H4 (cell line): ENCODE measurements at places on chromosomes 12 and 14. TPM values are rescaled to one million over a fixed set of nuclear protein-coding genes. Genes with fewer than 3 reads are reported as not detected.

Gene CIT
- 7.7 and 16.9 TPM in 2 replicates for total RNA-seq

Gene RHOJ
- 1.3 and 2.3 TPM in 2 replicates for total RNA-seq

Gene SPTB
- 0.02 and 0.04 TPM in 2 replicates for total RNA-seq

Gene ZFHX2
- 0.02 and 0.10 TPM in 2 replicates for total RNA-seq

Gene CRIP1
- total RNA-seq, result not detected in 2 replicates

Gene PRB2
- total RNA-seq, result not detected in 2 replicates

GRCh38 chr12:50925342-50925651 lies 27.0 kb upstream of the HIGD1C start:
- DNase-seq, result no peak

DNA sequence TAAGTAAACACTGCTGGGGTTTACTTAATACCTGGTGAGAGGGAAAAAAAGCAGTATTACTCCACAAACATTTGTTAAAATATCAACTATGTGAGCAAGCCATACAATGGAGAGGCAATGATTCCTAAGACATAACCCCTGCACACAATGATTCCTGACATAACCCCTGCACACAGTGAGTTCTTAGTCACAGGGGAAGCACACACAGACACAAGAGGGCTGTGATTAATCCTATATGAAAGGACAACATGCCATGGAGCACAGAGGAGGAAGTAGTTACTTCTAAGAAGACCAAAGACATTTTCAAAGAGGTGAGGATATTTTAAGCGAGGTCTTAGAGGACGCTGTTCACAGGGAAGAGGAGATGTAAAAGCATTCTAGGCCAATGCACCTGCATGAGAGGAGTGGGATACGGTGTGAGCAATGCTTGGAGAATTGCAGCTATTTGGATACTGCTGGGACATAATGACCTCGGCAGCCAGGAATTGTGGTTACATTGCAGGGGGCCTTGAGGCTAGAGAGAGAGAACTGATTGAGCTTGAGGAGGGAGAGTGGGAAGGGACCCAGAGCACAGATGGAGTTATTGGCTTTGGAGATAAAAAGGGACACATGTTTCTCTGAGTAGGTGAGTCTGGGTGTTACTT lies 211.9 kb downstream of the APAF1 start:
- DNase-seq, result no peak

GRCh38 chr14:67377916-67378315 lies 17.8 kb downstream of the EIF2S1 start:
- DNase-seq, result no peak

DNA sequence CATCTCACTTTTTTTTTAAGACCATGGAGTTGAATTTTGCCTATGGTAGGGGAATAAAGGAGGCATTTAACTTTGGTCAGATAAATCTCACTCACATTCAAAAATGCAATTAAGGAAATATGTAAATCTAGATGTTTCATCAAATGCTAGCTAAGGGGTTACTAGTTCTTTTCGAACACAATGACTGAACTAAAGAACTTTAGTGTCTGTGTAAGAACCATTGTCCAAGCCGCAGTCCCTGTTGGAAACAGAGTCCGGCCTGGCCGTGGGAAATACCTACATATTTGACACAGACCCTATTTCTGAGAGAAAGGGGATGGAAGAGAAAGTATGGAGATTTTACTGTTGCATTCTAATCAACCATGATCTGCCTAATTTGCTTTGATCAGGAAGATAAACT lies 17.4 kb downstream of the LGR5 start:
- no peak for DNase-seq

DNA sequence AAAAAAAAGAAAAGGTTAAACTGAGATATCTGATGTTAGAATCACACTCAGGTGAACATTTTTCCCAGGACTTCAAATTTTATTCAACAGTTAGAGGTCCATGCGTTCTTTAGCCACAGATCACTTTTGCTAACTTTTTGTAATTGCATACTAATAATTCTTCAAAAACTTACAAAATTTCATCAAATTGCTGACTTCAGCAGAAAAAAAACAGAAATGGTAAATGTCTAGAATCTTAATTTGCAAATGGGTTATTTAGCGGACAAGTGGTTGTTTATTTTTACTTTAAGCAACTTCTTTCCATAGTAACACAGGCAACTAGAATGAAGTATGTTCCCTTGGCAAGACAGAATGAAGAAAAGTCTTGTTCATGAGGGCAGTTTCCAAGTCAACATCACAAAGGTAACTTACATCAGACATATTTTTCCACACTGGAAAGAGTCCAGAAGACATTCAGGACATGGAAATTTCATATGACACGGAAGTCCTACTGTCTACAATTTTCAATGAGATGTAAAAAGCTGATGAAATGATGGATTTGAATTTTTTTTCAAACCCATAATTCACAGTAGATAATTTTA lies 62.5 kb upstream of the SOX5 start:
- DNase-seq, result no peak

GRCh38 chr12:10528174-10528953 lies 22.7 kb downstream of the EIF2S3B start:
- DNase-seq, result no peak

DNA sequence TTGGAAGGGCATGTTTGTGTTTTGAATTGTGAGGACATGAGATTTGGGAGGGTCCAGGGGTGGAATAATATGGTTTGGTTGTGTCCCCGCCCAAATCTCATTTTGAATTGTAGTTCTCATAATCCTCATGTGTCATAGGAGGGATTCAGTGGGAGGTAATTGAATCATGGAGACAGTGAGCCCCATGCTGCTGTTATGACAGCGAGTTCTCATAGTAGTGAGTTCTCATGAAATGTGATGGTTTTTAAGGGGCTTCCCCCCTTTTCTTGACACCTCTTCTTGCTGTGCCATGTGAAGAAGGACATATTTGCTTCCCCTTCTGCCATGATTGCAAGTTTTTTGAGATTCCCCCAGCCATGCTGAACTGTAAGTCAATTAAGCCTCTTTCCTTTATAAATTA lies 260.0 kb downstream of the DUSP6 start:
- no peak for DNase-seq

- no peak for DNase-seq
These were observed 97.4 kb downstream of the LMNTD1 start for GRCh38 chr12:25455696-25456095.

GRCh38 chr14:32726516-32726915 lies 212.2 kb upstream of the NPAS3 start:
- DNase-seq, result no peak

DNA sequence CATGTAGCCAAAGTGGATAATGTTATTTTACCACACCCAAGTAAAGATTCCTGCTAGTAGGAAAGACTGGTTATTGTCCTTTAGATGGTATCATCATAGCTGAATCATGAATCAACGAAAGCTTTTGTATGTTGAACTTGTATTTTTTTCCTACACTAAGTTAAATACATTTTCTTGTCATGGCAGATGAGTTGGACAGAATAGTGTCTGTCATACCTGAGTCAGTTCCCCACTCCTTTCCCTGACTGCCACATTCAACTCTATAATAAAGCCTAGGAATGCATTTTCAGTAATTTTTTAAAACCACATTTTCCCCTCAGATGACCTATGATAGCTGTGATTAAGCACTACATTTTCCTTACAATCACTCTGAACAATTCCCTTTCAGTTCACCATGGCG lies 9.3 kb upstream of the PTHLH start:
- DNase-seq, result no peak

DNA sequence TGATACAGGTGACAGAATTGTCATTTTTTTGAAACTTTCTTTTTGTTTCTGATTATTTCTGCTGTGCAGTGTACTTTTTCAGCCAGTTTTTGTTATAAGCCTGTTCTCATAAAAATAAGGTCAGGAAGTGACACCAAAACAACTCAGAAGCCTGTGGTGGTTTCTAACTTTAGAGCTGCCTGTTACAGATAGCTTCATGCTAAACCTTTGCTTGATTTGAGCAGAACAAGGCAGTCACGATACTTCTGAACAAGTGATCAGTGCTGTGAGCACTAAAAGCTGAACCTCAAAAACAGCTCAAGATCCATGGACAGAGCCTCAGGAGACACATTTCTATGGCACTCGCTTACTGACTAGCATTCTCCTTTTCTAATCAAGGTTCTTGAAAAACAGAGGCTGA lies 82.0 kb downstream of the PRKCH start:
- DNase-seq, result no peak

DNA sequence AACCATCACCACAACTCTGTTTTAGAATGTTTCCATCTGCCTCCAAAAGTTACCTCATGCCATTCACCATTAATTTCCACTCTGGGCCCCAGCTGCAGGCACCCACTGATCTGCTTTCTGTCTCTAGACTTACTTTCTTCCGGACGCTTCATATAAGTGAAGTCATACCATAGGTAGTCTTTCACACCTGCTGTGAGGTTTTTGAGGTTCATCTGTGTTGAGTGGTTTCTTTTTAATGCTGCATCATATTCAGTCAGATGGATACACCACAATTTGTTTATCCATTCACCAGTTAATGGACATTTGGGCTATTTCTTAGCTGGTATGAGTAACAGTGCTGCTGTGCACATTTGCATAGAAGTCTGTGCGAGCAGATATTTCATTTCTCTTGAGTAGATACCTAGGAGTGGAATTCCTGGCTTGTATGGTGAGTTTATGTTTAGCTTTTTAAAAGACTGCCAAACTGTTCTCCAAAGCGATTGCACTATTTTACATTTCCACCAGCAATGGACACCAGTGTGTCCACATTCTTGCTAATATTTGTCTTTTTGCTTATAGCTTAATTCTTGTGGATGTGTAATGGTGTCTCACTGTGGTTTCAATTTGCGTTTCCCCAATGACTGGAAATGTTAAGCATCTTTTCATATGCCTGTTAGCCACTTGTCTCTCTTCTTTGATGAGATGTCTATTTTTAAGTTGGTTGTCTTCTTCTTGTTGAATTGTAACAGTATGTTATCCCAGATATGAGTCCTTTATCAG lies 48.3 kb downstream of the ZFYVE21 start:
- no peak for DNase-seq

DNA sequence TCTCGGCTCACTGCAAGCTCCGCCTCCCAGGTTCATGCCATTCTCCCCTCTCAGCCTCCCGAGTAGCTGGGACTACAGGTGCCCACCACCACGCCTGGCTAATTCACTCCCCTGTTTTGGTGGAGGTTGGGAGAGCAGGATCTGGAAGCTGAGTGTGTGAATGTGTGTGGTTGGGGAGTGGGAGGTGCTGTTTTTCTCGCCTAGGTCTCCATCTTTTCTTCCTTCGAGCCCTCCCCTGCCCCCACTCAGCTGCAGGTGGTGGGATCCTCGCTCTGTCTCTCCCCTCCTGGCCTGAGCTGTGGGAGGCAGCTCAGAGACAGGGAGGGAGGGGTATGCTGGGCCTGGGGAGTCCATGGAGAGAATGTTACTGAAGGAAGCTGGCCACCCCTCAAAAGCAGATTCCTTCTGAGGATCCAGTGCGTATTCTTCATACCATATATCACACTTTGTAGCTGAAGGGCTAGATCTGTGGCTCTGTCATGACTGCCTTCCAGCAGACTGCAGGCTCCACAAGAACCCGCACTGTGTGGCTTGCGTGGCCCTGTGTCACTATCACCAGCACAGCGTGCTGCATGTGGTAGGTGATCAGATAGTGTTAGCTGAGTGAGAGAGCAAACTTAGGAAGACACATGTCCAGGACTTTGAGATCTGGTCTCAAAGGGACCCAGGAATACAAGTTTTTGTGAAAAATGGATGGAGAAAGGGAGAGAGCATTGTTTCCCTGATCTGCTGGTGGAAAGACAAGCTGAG lies 2.8 kb downstream of the KRT83 start:
- DNase-seq, result no peak

DNA sequence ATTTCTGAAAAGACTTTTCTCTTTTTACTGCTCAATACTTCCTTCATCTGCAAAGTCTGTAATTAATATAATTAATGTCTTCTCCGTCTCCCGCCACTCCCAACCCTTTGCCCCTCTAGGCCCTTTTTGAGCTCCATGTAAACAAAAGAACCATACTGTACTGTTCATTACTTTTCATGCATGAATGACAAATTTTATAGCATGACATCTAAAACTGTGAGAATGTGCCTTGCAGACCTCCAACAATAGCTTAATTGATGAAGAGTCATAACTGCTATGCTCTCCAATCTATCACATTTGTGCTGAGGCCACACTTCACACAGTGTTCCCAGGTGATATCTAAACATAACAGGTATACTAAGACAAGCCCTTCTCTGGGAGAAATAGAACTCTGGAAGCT lies 1122.7 kb upstream of the ATXN7L3B start:
- DNase-seq, result no peak

- DNase-seq, result no peak
These were observed 32.9 kb downstream of the RPS6KA5 start for GRCh38 chr14:91027561-91027960.

DNA sequence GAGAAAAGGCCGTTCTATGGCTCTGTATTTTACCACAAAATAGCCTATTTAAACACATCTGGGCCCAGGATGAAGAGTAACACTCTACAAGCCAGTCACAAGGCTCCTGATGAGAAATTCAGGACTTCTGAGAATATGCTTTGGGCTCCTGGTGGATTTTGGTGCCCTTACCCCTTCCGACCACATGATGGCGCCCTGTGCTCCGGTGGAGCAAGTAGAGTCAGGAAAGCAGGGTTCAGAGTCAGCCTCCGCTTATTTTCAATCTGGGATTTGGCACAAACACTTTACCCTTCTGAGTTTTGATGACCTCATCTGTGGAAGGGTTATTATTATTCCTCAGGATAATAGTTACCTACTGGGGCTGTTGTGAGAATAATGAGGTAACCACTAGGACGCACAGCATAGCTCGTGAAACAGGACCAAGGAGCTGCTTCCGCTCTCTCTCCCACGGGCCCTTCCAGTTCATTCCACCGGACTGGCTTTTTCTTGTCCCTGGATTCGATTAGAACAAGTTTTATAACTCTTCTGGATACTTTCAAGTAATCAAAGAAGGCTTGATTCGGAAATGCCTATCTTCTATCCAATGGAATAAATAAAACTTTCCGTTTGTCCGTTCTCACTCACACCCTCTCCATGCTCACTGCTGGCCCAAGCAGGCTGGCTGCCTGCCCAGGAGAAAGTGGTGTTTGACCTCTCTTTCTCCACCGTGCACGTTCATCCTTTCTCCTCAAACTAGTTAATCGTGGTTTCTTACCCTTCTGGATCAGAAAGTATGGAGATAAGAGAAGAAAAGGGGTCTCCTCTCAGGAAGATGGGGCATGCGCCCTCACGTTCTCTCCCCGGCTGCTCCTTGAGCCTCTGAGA lies 104.6 kb downstream of the GALC start:
- DNase-seq, result peak; percentile 42

- no peak for DNase-seq
These were observed 185.4 kb downstream of the PPM1H start for GRCh38 chr12:62749586-62749985.

GRCh38 chr14:93954900-93955849 lies 21.2 kb downstream of the ASB2 start:
- DNase-seq, result no peak

DNA sequence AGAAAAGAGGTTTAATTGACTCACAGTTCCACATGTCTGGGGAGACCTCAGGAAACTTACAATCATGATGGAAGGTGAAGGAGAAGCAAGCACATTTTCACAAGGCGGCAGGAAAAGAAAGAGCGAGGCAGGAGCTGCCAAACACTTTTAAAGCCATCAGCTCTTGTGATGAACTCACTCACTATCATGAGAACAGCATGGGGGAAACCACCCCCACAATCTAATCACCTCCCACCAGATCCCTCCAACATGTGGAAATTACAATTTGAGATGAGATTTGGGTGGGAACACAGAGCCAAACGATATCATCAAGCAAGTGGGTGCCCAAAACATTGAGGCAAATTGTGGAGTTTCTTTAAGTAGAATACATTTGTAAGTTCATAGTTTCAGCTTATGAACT lies 957.7 kb downstream of the DIO2 start:
- DNase-seq, result no peak
